ENCODE measurements at places on chromosomes 2 and 18.

GRCh38 chr2:165369898-165370296, 99.6 kb upstream of the CSRNP3 start:
- DNase-seq = no peak

- no peak for DNase-seq
Observed at GRCh38 chr2:185608799-185609198, 129.8 kb upstream of the FSIP2 start.

- DNase-seq = no peak
Observed at GRCh38 chr2:178482437-178482836, 2.2 kb downstream of the PLEKHA3 start.

GRCh38 chr2:190695739-190696138, 46.9 kb downstream of the NAB1 start:
- no peak for DNase-seq

DNA sequence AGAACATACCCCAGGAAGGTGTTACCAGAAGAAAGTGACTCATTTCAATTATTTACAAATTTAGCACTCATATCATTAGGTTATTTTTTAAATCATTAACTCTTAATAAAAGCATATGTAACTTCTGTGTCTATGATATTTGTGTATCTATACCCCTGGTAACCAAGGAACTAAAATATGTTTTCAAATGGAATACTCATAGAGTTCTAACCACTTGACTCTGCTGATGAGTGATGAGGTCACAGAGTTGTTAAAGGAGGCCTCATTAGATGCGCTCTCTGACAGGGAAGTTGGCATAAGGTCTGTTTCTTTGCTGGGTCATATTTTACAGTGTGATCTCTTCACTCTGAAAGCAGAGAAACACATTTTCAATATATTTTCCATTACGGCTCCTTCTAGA, 73.4 kb downstream of the CCDC150 start:
- DNase-seq = no peak

DNA sequence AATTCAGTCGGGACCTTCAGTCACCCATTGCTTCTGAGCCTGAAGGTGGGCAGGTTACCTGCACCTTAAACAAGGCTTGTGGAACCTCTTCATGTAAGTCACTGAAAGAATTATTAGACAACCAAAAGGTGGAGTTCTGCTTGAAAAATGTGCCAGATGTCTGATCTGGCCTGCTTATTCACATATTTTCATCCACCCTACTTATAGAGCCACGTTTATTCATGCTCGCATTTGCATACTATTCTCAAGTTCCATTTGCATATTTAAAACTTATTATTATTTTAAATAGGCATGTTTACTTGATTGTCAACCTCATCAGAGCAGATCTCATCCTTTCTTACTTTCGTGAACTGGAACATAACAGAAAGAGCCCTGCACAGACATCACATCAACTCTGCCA, 140.0 kb upstream of the NABP1 start:
- no peak for DNase-seq

- DNase-seq = no peak
Observed at GRCh38 chr2:196433116-196433515, 206.4 kb upstream of the CCDC150 start.

GRCh38 chr2:188367164-188367563, 75.5 kb downstream of the GULP1 start:
- DNase-seq = no peak

Data from activated T-cell treated with anti-CD3 and anti-CD28 coated beads for 4 hours (primary cell).